Left hindlimb (tissue), 1 donor: ENCODE measurements at places on chromosomes 2 and 18.

- DNase-seq: no peak
Observed at GRCh38 chr2:61707984-61708852, 145.6 kb downstream of the FAM161A start.

DNA sequence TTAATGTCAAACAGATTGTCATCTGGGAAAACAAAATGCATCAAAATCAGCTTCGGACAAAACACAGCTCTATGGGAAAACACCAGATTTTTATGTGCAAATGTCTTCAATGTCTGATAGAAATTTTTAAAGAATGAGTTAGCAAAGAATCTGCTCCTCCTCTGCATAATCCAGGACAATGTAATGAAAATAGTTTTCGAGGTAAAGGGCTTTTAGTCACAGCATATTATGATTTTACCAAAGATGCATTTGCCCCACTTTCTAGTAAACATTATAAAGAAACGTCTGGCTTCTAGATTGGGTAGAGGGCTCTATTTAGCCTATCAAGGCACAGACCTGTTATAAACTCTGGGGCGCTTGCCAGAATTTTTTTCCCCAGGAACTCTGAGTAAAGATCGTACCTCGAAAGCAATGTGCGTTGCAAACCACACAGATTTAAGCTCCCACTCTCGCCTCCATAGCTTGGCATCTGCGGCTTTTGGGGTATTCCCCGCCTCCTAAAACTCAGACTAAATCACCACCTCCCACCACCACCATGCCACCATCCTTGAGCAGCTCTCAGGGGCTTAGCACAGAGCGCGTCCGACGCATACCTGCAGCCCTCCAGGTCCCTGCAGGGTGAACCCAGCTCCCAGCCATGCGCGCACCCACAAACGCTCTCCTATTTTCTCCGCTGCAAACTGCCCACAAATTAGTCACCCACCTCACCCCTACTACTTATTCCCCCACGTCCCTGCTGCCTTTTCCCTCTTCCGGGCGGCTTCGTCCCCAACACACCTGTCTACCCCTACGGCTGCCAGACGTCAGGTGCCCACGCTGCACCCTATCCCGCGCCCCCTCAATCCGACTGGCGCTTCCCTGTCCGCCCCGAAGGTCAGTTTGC is 829 bp downstream of the ACVR1C start:
- DNase-seq: no peak

GRCh38 chr18:38930881-38931753 is 1365.5 kb upstream of the CELF4 start:
- DNase-seq: no peak

DNA sequence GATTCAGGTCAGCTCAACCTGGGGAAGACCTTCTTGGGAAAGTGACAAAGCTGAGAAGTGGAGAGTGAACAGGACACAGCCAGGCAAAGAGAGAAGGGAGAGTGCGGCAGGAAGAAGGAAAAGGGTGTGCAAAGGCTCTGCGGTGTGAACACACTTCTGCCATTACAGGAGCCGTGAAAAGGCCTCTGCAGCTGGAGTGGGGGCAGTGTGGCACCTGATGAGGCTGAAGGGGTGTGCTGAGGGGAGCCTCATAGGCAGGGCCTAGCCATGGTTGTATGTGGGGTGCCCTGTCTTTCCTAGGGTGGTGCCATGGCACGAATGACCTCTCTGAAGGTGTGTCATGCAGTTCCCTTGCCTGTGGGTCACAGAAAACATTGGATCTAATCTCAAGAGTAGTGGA is 347.6 kb downstream of the CYRIA start:
- no peak for DNase-seq

GRCh38 chr2:62814123-62814522 is 108.6 kb downstream of the EHBP1 start:
- no peak for DNase-seq

GRCh38 chr2:160268151-160268781 is 68.2 kb upstream of the ITGB6 start:
- no peak for DNase-seq

DNA sequence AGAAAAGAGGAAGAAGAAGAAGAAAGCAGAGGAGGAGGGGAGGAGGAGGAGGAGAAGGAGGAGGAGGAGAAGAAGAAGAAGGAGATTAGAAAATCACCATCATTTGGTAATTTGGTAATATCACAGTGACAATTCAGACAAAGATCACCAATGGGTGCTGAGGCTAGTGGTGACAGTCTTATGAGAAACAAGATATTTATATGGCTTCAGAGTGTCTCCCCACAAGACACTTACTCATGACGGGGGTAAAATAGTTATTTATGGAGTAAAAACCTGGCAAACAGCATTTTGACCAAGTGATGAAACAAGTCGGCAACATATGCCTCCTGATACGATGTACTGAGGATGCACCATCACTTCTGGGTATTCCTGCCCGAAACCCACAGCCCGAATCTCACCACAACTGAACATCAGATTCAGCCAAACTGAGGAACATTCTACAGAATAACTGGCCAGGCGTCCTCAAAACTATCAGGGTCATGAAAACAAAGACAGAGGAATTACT is 4.9 kb downstream of the ASPRV1 start:
- no peak for DNase-seq

GRCh38 chr2:233259730-233260129 is 8.3 kb downstream of the ATG16L1 start:
- DNase-seq: no peak

DNA sequence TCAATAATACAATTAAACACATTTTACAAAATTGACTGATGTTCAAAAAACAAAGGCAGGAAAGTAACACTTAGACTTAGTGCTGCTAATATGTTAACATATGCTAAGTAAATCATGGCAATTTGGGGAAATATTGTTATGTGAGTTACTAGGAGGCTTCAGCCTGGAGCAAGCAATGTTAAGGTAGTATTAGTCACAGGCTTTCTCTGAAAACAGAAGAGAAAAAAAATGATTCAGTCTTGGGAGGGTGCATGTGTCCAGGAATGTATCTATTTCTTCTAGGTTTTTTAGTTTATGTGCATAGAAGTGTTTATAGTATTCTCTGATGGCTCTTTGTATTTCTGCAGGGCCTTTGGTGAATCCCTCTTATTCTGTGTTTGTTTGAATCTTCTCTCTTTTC is 345.8 kb upstream of the TFPI start:
- no peak for DNase-seq

DNA sequence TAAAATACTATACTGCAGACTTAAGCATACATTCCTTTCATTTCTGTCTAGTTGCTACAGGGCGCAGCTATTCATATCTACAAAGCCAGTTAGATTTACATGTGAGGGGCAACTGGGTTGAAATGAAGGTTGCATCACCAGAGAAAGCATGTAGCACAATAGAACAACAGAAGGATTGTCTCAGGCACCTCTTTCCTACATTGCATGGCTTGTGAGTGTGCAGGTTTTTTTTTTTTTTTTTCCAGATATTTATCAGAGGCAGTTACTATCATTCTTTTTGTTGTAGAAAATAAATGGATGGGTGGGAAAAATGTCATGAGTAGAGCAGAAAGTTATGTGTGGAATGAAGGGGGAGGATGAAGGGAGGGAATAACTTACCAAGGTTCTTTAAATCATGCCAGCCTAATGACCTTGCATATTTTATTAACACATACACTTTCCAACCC is 86.8 kb downstream of the ERBB4 start:
- no peak for DNase-seq

DNA sequence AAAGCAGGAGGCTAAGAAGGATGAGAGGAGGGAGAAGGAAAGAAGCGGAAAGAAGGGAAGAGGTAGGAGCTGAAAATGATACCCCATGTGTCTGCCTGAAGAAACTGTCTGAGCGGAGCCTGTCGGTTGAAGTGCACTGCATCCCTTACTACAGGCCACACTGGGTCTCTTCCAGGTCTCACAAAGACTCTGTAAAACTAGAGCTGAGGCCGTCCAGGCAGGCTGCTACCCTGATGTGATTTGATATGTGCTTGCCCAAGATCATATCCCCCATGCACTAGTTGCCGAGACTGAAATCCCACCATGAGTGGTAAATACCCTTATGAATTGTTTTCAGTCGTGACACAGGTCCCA is 134.4 kb downstream of the MAIP1 start:
- DNase-seq: no peak

- no peak for DNase-seq
Observed at GRCh38 chr2:219261024-219261855, 7.5 kb upstream of the TUBA4A start.

DNA sequence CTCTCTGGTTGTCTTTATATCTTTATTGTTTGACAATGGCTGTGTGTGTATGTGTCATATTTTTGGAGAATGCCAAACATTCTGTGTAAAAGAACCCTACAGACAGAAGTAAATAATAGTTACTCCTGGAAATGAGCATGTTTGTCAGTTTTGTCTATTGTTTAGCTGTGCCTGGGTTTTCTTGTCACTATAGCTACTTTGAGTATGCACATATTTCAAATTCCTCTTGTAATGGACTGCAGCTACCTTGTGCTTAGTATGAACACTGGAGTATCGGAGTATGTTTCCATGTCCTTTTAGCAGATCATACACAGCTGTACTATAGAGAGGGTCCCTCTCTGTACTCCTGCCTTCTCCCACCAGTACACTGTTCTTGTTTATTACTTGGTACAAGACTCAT is 58.0 kb upstream of the DOCK10 start:
- DNase-seq: no peak

GRCh38 chr2:152743002-152743401 is 24.6 kb downstream of the ARL6IP6 start:
- no peak for DNase-seq

DNA sequence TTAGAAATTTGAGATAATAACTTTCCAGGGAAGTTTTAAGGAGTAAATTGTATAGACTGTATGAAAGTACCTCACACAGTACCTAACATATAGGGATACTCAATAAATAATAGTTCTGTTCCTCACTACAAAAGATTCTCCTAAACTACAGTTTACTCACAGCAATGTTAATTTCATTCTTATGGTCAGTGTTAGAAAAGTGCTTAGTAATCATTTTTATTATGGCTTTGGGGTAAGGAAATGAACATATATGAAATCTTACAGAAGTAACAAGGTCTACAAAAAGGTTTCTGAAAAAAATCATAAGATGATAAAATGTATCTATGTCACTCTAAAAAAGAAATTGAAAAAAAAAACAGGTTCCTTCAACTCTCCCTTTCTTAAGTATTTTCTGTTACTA is 67.2 kb downstream of the IKZF2 start:
- DNase-seq: no peak

DNA sequence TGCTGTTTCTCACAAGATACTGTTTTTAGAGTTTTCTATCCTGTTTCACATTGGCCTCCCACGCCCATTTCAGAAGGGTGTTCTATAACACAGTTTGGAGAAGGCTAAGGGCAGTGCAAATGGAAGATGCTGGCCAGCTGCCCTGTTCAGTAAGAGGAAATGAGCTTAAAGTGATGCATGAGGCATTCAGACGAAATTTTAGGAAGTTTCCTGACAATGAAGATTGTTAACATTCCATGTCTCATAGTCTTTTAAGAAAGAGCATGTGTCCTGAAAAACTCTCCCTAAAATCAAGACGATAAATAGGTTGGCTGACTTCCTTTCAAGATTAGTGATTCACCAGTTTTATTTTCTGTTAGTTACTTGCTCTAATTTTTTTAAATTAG is 484.2 kb upstream of the NRP2 start:
- peak; percentile 36 for DNase-seq

DNA sequence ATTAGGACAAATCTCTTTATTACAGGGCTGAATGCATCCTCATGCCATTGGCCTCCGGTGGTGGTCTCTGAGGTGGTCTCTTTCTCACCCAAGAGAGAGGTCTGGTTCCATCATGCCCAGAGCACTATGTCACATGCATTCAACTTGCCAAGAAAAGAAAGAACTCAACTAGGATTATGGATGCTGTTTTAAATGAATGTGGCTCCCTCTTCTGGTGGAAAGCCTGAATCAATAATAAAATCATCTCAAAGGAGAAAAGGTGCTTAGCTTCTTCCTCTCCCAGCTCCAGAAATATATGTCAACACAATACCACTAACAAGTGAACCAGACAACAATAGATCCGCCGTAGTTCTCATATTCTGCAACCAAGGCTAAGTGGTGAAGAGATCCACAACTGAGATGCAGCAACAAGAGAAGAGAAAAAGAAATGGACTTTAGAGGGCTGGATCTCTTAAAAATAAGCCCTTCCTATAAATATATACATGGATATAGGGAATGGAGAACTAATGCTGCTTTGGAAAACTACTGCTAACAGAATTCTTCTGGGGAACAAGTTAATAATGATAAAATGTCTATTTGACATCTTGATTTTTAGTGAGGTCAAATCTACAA is 396.8 kb downstream of the NCKAP5 start:
- DNase-seq: no peak

DNA sequence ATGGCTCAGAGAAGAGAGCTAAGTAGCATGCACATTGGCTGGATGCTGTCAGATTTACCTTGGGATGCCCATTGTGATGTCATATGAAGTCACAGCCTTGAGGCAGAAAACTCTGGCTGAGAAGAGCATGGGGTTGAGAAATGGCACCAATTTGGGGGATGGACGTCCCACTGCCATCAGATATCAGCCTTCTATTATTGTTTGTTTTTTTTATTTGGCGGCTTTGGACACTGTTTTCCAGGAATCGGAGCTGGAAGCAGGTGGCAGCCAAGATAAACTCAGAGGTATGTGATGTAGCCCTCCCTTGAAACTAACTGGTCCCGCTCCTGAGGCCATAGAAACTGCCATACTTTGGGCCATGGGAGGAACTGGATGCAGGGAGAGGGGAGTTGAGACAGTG is 40.6 kb downstream of the GCKR start:
- no peak for DNase-seq

- no peak for DNase-seq
Observed at GRCh38 chr2:171057575-171057974, 103.1 kb downstream of the TLK1 start.

DNA sequence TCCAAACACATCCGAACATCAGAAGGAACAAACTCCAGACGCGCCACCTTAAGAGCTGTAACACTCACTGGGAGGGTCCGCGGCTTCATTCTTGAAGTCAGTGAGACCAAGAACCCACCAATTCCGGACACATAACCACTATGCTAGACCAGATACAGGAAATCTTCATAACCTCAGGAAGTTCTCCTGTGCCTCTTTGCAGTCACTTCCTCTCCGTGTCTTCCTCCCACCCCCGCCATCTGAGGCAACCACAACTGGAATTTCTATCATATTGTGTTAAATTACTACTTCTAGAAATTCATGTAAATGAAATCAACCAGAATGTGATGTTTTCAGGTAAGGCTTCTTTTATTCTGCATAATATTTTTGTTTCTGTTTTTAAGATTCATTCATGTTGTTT is 631.0 kb upstream of the NXPH2 start:
- no peak for DNase-seq
